M059J (cell line): ENCODE measurements at places on chromosomes 7 and 10. TPM values are rescaled to one million over a fixed set of nuclear protein-coding genes. Genes with fewer than 3 reads are reported as not detected.
A peak's percentile ranks its signal among the peaks of the same experiment; 100 is the strongest.

DNA sequence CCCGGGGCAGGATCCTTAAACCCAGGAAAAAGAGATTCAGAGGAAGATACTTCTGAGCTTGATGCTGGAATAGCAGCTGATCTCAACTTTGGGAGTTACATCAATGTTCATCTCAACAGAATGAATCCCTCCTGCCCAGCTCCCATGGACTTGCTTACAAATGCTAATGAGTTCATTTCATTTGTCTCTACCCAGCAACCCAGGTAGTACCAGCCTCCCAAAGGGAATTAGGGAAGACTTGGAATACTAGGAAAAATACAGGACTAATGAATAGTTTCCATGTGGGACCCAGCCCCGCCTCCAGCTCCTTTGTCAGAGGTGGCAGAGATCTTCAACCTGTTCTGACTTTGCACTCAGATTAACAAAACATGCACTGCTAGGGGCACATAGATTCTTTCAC, 22.1 kb upstream of the TCF7L2 start:
- no peak for DNase-seq

- peak; percentile 18 for DNase-seq
Observed at GRCh38 chr7:28530175-28530802, 118.0 kb downstream of the CREB5 start.

DNA sequence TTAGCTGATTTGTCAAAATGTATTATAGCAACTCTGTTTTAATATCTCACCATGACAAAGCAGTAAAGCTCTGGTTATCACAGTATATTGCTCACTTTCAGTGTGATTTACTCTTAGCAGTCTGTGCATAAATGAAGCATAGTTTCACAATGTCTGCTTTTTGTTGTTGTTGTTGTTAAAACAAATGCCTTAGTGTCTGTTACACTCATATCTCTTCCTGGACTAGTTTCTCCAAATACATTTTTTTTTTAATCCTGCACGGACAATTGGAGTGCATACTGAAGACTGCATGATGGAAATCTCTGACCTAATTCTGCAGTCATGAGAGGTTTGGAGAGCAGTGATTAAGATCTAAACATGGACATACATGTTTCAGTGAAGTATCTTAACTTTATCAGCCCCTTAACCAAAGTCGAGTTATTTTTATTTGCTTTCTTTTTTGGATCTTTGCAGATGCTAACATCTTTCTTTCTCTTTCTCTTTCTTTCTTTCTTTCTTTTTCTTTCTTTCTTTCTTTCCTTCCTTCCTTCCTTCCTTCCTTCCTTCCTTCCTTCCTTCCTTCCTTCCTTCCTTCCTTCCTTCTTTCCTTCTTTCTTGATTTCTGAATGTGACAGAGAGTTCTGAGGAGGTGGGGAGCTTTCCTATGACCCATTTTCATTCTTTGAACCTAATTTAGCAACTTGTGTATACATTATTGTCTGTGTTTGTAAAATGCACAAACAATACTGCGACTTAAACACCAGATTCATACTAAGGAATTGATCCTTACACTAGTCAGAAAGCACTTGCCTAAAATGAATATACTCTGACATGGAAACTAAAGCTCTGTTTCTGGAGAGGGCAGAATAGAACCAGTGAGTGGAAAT, 161.5 kb upstream of the AGR3 start:
- peak; percentile 45 for DNase-seq

GRCh38 chr7:110090110-110090820, 1000.7 kb upstream of the LRRN3 start:
- DNase-seq = peak; percentile 4

DNA sequence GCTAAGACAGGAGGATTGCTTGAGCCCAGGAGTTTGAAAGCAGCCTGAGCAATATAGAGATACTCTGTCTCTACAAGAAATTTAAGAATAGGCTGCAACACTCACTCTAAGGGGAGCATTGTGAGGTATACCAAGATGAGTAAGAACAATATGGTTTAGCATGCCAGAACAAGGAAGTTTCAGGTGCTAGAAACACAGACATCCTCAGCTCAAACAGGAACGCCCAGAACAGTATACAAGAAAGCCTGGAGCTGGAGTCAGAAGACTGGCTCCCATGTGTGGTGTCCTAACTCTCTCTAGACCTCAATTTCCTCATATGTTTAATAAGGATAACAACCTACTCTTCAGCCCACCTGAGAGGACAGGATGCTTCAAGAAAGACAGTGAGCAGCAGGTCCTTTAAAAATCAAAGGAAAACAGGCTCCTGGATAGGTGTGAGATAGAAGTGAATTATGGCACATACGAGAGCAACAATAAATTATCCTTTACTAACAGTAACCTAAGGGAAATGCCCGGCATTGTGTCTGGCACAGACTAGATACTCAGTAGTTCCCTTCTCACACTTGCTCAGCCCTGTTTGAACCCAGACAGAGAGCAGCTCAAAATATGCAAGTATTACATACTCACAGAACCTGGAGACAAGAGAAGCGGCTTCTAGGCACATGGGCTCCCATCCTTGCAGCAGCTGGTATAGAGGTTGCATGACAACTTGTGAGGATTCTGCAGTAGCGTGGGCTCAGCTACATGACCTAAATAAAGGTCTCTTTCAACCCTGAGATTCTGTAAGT, 45.4 kb downstream of the KAT6B start:
- DNase-seq = no peak

- no peak for DNase-seq
Observed at GRCh38 chr10:131825960-131826650, 74.7 kb upstream of the PPP2R2D start.

The NOD1 gene
- 1.3 and 4.6 TPM in 2 replicates for total RNA-seq

The FAM25C gene
- total RNA-seq = not detected in 2 replicates

The RNF32 gene
- 0.47 TPM in 1 of 2 replicates, not detected in the other for total RNA-seq

The MRC1 gene
- not detected in 2 replicates for total RNA-seq

The KCNIP2 gene
- total RNA-seq = 0.07 and 0.57 TPM in 2 replicates

The PPP1R17 gene
- total RNA-seq = not detected in 2 replicates

The HKDC1 gene
- total RNA-seq = 0.27 and 3.4 TPM in 2 replicates

The LRIT1 gene
- not detected in 2 replicates for total RNA-seq
